Peyer's patch (tissue), 4 donors: ENCODE measurements at places on chromosomes 7 and 10. TPM values are rescaled to one million over a fixed set of nuclear protein-coding genes. Genes with fewer than 3 reads are reported as not detected.

DNA sequence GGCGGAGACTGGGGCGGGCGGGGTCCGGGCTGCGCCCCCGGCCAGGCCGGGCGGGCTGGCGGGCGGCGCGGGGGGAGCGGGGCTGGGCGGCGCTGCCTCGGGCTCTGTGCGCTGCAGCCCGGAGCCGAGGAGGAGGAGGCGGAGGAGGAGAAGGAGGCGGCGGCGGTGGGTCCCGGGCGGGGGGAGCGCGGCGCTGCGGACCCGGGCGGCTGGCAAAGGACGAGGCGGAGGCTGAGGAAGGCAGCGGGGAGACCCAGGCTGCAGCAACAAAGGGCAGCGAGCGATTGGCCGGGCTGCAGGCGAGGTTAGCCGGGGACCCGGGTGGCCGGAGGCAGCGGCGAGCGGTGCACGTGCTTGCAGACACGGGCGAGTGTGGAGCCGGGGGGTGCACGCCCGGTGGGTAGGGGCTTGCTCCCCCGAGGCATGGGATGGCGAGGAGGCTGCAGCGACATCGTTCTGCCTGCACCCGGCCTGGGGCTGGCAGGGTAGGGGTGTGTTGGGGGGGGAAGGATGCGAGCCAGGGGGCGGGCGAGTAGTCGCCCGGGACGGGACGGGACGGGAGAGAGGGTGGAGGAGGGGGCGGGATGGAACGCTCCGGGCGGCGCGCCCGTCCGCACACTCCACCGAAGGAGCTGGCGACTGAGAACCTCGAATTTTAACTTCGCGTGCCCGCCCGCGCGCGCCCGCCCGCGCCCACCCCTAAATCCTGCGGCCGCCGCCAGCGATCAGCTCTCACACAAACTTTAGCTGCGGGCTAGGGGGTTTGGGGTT is 844 bp upstream of the KAT6B start:
- peak; percentile 70 for DNase-seq
- H3K4me1 ChIP-seq: peaks cover 8% of the 10 kb centered on the region

DNA sequence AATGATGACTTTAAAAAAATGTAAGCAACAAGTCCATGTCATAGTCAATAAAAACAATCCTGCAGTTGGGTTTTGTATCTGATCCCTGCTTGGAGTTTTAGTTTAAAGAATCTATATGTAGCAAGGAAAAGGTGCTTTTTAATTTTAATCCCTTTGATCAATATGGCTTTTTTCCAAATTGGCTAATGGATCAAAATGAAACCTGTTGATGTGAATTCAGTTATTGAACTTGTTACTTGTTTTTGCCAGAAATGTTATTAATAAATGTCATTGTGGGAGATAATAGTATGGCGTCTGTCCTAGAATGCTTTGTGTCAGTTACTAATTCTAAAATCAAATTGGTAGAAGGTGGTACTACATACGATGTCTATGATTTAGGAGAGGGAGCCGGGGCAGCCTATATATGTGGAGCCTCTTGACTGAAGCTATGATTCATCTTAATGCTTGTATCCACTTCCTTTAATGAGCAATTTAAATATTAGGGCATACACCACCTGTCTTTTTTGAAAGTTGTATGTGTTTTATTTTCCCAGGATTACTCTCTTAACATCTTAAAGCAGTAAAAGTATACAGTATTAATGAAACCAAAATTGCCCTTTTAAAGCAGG is 10.3 kb upstream of the PBLD start:
- H3K27ac ChIP-seq: no peak overlapping the region
- no peaks in the 10 kb centered on the region for H3K4me1 ChIP-seq
- no peak overlapping the region for H3K4me3 ChIP-seq
- H3K27me3 ChIP-seq: no peaks in the 10 kb centered on the region
- peaks cover 84% of the 10 kb centered on the region for H3K36me3 ChIP-seq

DNA sequence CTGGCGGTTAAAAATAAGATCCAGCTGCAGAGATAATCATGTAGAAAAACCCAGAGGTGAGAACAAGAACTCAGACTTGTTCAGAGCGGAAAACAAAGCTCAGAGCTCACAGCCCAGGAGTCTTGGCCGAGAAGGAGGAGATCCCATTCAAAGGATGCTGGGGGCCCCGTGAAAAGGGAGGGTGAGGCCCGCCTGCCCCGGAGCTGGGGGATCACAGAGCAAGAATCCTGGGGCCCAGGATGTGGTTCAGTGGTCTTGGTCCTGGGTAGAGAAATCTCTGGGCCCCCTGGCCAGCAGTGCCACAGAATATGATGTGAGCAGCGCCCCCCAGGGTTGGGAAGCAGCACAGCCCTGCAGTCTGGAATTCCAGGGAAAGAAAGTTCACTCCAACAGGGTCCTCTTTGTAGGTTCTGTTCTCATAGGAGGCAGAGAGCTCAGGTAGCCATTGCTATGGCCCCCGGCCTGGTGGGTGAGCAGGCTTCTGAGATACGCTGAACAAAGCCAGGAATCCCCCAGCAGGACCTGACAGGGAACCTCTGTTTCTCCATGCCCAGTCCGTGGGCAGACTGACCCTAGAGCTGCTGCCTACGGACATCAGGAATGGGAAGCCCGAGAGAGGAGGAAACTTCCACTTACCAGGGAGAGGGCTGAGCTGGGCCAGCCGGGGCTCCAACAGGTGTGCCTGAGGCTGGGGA is 77.7 kb upstream of the GNA12 start:
- no peaks in the 10 kb centered on the region for H3K36me3 ChIP-seq
- DNase-seq: no peak
- H3K4me1 ChIP-seq: no peaks in the 10 kb centered on the region
- H3K27ac ChIP-seq: no peak overlapping the region

DNA sequence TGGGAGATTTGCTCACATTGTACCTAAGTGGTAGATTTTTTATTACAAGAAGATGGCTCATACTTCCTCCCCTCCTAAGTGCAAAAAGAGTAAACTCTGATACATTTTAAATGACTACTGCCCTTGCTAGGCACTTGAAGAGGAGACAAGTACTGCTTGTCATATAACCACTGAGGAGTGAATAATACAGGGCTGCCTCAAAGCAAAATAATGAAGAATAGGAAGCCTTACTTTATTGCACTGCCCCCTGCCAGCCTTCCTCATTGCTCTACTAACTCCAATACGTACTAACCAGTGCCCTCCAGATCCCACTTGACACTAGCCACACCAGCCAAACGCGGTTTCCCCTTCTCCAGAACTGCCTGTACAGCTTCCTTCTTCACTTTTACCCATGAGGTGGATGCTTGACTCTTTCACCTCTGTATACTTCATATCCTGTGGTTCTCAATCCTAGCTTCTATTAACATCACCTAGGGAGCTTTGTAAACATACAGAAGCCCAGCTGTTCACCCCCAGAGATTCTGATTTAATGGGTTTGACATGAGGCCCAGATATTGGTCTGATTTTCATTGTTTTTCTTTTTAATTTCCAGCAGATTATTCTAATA is 11.7 kb upstream of the MTERF1 start:
- H3K4me1 ChIP-seq: no peaks in the 10 kb centered on the region
- H3K27ac ChIP-seq: no peak overlapping the region
- no peak overlapping the region for H3K4me3 ChIP-seq
- no peaks in the 10 kb centered on the region for H3K36me3 ChIP-seq
- H3K27me3 ChIP-seq: no peaks in the 10 kb centered on the region

DNA sequence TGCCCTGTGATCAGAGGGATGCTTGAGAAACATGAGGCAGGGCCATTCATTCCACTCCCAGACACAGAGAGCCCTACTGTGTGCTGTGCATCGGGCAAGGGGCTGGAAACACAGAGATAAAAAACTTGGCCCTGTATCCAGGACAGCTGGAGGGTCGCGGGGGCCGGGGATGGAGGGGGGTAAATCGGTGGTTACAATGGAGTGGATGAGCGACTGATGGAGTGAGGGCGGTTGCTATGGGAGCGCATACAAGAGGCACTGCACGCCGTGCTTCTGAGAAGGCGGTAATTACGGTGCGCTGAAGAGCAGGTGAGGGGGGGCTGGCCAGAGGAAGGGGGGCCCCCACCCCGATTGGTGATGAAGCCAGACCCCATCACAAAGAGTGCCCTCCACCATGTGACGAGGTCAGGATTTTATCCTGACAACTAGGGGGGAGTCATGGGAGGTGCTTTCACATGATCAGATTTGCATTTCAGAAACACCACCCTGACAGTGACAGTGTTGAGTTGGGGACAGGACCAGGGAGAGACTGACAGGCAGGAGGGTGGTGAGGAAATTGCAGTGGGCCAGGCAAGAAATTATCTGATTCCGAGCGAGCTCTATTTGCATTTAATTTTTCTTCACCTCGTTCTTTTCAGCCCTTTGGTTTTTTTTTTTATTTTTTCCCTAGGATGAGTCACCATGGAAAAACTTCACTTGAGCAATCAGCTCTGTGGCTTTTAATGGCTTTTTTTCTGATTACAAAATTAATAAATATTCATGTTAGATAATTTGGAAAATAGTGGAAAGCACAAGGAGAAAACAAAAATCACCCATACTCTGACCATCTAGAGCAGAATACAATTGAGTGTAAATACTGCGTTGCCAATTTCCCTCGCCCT is 7.8 kb downstream of the CPA5 start:
- no peak for DNase-seq
- no peaks in the 10 kb centered on the region for H3K27me3 ChIP-seq
- no peak overlapping the region for H3K4me3 ChIP-seq
- peaks cover 3% of the 10 kb centered on the region for H3K4me1 ChIP-seq
- no peaks in the 10 kb centered on the region for H3K36me3 ChIP-seq

DNA sequence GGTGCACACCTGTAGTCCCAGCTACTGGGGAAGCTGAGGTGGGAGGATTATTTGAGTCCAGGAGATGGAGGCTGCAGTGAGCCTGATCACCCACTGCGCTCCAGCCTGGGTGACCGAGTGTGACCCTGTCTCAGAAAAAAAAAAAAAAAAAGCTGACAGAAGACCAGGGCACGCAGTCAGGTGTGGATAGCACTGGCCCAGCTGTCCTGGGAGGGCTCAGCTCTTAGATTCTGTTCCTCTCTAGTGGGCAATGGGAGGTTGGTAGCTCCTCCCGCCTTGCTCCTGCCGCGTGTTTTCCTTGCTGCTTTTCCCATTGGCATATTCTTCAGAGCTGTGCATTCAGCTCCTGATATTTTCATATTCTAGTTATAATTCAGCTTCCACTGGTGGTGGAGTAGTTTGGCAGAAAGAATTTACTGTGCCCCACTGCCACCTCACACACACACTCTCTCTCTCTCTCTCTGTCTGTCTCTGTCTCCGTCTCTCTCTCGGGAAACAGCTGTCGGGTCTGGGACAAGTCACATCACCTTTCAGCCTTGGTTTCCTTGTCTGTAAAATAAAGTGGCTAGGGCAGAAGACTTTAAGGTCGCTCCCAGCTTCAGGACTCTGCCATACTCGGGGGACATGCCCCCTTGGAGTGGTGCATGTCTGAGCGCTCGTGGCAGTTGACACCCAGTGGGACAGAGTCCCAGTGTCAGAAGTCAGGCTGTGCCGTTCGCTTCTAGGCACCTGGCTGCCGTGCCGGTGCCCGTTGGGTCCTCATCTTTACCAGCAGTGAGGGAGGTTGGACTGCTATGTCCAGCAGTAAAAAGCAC is 25.9 kb upstream of the ANKRD2 start:
- no peak overlapping the region for H3K27ac ChIP-seq
- no peaks in the 10 kb centered on the region for H3K4me1 ChIP-seq
- no peaks in the 10 kb centered on the region for H3K27me3 ChIP-seq
- H3K4me3 ChIP-seq: no peak overlapping the region

GRCh38 chr7:151993977-151994676 is 31.3 kb upstream of the GALNT11 start:
- no peaks in the 10 kb centered on the region for H3K36me3 ChIP-seq
- DNase-seq: no peak
- no peak overlapping the region for H3K4me3 ChIP-seq
- peaks cover 3% of the 10 kb centered on the region for H3K4me1 ChIP-seq
- no peak overlapping the region for H3K27ac ChIP-seq

DNA sequence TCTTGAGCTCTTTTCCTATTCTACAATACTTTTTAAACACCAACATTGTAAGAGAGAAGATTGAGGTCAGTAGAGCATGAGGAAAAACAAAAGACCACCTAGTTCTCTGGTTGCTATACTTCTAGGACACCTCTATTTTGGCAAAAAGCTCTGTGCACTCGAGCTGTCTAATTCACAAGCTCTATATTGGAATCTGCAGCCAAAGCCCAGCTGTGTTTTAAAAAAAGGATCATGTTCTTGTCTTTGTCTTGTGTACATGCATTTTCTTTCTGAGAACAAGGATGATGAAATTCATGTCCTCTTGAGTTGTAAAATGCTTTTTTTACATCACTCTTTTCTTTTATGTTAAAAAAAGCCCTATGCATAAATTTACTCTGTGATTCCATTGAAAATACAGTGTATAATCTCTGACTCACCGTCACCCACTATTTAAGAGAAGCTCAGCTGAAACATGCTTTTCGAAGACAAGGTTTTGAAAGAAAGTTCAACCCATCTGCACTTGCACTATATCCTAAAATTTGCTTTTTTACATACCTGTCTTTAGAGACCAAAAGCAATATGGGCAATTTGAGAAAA is 215.5 kb upstream of the VSTM2A start:
- no peaks in the 10 kb centered on the region for H3K36me3 ChIP-seq
- no peaks in the 10 kb centered on the region for H3K27me3 ChIP-seq
- no peak for DNase-seq
- no peak overlapping the region for H3K27ac ChIP-seq
- no peaks in the 10 kb centered on the region for H3K4me1 ChIP-seq
- H3K4me3 ChIP-seq: no peak overlapping the region

- no peak overlapping the region for H3K4me3 ChIP-seq
- no peak for DNase-seq
- no peak overlapping the region for H3K27ac ChIP-seq
- H3K36me3 ChIP-seq: no peaks in the 10 kb centered on the region
- H3K4me1 ChIP-seq: no peaks in the 10 kb centered on the region
- H3K27me3 ChIP-seq: no peaks in the 10 kb centered on the region
These were observed 767.5 kb downstream of the GRID1 start for GRCh38 chr10:85599081-85599480.

GRCh38 chr7:107049971-107050532 is 5.5 kb downstream of the PRKAR2B start:
- H3K4me1 ChIP-seq: no peaks in the 10 kb centered on the region
- no peak for DNase-seq
- H3K36me3 ChIP-seq: no peaks in the 10 kb centered on the region
- H3K4me3 ChIP-seq: no peak overlapping the region
- no peaks in the 10 kb centered on the region for H3K27me3 ChIP-seq

- H3K36me3 ChIP-seq: no peaks in the 10 kb centered on the region
- DNase-seq: no peak
- H3K27me3 ChIP-seq: no peaks in the 10 kb centered on the region
- H3K27ac ChIP-seq: no peak overlapping the region
These were observed 34.0 kb downstream of the LRMDA start for GRCh38 chr10:75465450-75465827.

- no peaks in the 10 kb centered on the region for H3K4me1 ChIP-seq
- H3K36me3 ChIP-seq: no peaks in the 10 kb centered on the region
- no peak overlapping the region for H3K4me3 ChIP-seq
- DNase-seq: no peak
- H3K27me3 ChIP-seq: no peaks in the 10 kb centered on the region
These were observed 214.8 kb downstream of the TMEM178B start for GRCh38 chr7:141288626-141289025.

GRCh38 chr10:88528806-88529570 is 54.1 kb downstream of the RNLS start:
- H3K4me3 ChIP-seq: no peak overlapping the region
- H3K4me1 ChIP-seq: no peaks in the 10 kb centered on the region
- no peaks in the 10 kb centered on the region for H3K27me3 ChIP-seq
- no peaks in the 10 kb centered on the region for H3K36me3 ChIP-seq
- no peak overlapping the region for H3K27ac ChIP-seq
- DNase-seq: no peak

Gene OR2A1
- not detected for total RNA-seq

Gene KCNMA1
- total RNA-seq: 19.8 TPM

Gene NPTX2
- total RNA-seq: 4.2 TPM

Gene HOXA1
- 2.0 TPM for total RNA-seq

Gene CRHR2
- not detected for total RNA-seq

Gene LIPM
- total RNA-seq: not detected

Gene DUSP5
- 24.8 TPM for total RNA-seq

Gene CDH23
- 3.2 TPM for total RNA-seq

Gene GIMAP2
- 8.2 TPM for total RNA-seq

Gene PNLIPRP1
- not detected for total RNA-seq
